SW480 (cell line): ENCODE measurements at places on chromosomes 2 and 18.

DNA sequence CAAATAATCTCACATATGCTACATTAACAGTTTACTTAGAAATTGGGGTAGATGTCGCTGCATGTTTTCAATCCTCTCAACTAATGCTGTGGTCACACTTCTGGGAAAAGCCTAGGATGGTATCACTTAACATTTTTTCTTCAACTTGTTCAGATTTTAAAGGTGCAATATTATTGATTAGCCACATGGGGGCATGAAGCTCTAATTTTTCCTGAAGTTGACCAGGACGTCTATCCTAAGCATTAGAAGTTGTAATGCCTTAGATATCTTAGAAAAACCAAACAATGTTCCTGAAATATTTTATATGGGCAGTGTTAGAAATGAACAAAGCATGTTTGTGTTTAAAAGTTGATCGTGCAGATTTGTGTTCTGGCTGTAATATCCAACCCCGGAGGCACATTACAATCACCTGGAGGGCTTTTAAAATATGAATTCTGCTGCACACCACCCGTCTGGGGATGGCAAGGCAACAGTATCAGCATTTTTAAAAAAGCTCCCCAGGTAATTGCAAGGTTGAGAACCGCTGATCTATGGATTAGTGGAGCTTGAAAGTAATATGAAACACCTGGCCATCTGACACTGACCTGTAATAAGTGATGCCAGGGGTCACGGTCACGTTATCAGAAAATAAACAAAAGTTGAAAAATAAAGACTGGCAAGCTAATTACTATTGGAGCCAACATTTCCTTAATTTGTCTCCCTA, 100.5 kb upstream of the LMAN1 start:
- peak; percentile 33 for DNase-seq

- no peak for DNase-seq
Measured at GRCh38 chr18:66682855-66683322, 79.0 kb upstream of the CDH19 start.

GRCh38 chr2:9388950-9389911, 34.1 kb downstream of the ITGB1BP1 start:
- DNase-seq = no peak

DNA sequence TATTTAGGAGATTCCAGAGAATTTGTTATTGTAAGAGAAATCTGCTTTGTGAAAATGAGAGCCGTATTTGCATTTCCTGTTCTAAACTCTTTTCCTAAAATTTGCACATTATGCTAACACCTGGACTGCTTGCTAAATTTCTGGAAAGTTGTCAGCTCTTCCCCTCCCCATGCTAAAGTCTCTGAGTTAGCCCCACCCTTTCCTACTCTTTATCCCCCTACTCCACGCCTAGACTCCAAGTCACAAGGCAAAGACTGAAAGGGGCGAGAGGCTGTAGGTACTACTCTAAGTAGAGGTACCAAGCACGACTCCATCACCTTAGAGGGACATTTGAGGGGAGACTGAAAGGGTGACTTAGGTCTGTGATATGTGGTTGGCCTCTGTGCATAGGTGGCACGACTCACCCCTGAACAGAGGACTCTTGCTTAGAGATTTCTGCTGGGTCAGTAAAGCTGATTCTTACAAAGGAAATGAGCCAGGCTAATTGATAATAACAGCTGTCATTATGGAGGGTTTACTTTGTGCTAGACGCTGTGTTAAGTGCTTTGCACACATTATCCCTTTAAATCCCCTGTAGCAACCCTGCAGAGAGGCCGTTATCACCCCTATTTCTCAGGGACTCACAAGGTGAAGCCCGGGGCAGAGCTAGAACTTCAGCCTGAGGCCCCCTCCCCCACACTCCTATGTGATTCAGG, 373.5 kb downstream of the EN1 start:
- no peak for DNase-seq

DNA sequence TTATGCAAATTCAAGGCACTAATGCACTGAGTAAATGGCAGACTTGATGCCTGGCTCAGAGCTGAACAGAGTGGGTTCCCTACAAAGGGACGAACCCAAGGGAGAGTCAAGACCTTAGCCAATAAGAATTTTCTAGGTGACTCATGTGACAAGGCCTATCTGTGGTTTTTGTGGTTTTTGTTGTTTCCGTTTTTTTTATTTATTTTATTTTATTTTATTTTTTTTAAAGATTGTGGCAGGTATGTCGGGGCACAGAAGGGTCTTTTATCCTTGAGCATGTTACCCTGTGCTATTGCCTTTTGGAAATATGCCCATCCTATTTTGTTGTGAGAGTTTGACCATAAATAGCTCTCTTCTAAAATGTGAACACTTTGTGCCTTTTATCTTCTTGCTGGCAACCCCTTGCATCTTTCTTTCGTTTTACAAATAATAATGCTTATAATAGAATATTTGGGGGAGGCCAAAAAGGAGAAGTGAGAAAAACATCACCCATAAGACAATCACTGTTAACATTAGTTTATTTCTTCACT, 113.4 kb upstream of the AQP4 start:
- DNase-seq = no peak

DNA sequence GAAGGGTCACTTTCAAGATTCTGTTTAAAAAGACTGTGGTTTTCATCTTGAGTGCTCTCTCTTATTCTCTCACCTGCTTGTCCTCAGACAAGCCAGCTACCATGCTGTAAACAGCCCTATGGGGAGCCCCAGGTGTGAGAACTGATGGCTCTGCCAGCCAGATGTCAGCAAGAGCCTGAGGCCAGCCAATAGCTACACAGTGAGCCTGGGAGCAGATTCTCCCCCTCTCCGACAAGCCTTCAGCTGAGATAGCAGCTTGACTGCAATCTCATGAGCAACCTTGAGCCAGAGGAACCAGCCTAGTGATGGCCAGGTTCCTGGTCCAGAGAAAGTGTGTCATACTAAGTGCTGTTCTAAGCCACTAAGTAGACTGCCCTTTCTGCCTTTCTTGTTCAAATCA, 272.1 kb downstream of the NAPG start:
- DNase-seq = no peak
